Neural progenitor cell (in vitro differentiated cells): ENCODE measurements at places on chromosomes 6 and 20. TPM values are rescaled to one million over a fixed set of nuclear protein-coding genes. Genes with fewer than 3 reads are reported as not detected.
A peak's percentile ranks its signal among the peaks of the same experiment; 100 is the strongest.

The HECA gene
- 10.3 and 12.7 TPM in 2 replicates for total RNA-seq

The FOXS1 gene
- total RNA-seq = 0.53 TPM in 1 of 2 replicates, not detected in the other

- DNase-seq = no peak
Observed at GRCh38 chr6:119501798-119502483, 152.4 kb upstream of the MAN1A1 start.

The CASS4 gene
- 0.09 TPM in 1 of 2 replicates, not detected in the other for total RNA-seq

The LSM2 gene
- total RNA-seq = 105 and 125 TPM in 2 replicates

DNA sequence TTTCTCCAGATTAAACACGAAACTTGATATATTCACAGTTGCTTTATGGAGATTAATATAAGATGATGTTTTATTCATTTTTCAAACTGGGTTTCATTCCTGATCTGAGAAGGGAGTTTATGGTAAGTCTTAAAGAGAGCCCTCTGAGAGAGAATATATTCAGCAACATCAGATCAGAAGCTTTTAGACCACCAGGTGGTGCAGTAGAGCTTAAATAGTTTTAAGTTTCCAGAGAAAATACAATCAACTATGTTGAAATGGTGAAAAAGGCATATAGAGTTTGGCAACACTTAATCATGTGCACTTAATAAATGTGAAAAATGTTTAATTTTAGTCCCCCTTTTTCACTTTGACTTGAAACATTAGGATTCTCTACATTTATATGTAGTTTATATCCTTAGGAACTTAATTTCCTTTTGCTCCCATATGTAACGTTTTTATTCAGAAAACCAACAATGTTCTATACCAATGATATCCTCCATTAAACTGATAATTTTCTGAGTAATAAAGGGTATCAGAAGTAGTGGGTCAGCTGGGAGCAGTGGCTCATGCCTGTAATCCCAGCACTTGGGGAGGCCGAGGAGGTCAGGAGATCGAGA lies 86.4 kb upstream of the CLDN20 start:
- DNase-seq = peak; percentile 77

GRCh38 chr20:32888636-32889035 lies 29.9 kb downstream of the EFCAB8 start:
- no peak for DNase-seq
